ENCODE measurements at places on chromosomes 11 and 22.
A peak's percentile ranks its signal among the peaks of the same experiment; 100 is the strongest.

DNA sequence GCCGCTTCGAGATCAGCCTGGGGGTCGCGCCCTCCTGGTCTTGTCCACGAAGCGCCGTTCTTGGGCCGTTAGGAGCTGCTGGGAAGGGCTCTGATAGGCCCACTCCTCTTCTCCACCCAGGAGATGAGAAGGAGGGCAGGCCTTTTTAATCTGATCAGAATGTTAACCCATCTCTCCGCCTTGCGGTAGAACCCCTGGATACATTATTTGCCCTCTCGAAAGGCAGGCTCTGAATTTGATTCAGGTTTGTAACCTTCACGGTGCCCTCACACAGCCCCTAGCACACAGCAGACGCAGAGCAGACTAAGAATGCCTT lies at the start of gene CCDC83:
Gene CCDC83, plus strand, starts transcription at position 43 of the 316 bp plus-strand sequence. CDS start 9,741 bp downstream, outside the sequence.
- ATAC-seq = no peak

GRCh38 chr11:26087120-26087935 lies 244.6 kb upstream of the ANO3 start:
- no peak for ATAC-seq

DNA sequence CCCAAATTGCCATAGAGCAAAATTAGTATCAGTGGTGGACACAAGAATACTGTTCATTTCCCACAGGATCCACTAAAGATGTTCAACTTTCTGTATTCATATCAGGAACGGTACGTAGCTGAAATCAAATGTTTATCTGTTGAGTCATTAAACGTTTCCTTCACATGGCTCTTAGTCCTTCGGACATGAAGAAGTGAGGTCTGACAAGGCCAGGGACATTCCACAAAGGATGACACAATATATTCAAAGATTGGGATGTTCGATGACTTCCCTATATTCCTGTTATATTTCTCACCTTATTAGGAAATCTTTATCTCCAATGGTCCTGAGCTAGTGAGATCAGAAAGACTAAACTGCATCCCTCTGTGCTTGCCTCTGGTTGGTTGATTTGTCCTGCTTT lies 129.0 kb downstream of the ETS1 start:
- peak; percentile 73 for ATAC-seq

DNA sequence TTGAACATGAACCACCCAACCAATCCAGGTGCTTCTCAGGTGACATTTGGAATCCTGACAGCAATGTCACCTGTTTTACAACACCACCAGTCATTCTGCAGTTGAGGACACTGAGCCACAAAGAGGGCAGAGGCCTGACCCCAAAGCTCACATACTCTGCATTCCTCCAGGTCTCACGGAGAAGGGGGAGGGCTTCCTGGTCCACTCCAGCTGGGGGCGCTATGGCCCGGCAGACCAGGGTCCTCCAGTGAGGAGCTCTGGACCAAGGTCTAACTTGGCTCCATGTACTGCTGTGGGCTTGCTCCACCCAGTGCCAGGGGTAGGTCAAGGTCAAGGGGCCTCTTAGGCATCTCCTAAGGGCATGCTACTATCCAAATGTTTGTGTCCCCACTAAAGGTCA lies 1.5 kb upstream of the PNPLA3 start:
- no peak for ATAC-seq

DNA sequence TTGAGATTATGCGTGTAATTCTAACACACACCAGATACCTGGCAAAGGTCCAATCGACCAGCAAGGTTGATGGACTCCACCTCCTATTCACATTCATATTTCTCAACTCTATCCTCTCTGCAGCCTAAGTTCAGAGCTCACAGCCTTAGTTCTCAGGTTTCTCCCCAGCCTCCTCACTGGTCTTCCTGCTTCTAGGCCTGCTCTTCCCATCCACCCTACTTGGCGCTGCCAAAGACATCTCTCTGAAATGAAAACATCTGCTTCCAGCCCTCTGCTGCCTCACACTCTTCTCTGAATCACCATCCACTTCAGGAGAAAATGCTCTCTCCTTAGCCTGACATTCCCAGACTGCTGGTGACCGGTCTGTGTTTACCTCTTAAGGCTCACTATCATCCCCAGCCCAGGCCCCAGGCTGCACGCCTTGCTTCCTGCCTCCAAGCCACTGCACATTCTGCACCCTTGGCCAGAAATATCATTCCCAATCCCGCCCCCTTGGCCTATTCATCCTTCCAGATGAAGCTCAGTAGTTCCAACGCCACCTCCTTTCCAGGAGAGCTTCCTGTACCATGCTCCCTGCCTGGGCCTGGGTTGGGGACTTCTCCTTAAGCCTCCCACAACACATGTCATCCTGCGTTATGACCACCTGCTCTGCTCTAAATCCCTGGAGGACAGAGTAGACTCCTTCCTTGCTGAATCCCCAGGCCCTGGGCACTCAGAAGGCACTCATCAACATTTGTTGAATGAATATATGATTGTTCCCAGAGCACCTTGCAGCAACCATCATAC lies 3.5 kb downstream of the ARRB1 start:
- ATAC-seq = peak; percentile 75

Data from SK-N-SH treated with all-trans-retinoic acid at 6 μM for 48 hours (cell line).